ENCODE measurements at places on chromosomes 12 and 14. TPM values are rescaled to one million over a fixed set of nuclear protein-coding genes. Genes with fewer than 3 reads are reported as not detected.

GRCh38 chr12:46382408-46382963 is 9.9 kb upstream of the SLC38A2 start:
- H3K36me3 ChIP-seq = no peaks in the 10 kb centered on the region
- H3K4me1 ChIP-seq = peaks cover 35% of the 10 kb centered on the region
- H3K27ac ChIP-seq = peak overlapping the region; percentile 98
- no peak for DNase-seq

GRCh38 chr12:132247718-132248452 is 81.5 kb downstream of the GALNT9 start:
- peaks cover 1% of the 10 kb centered on the region for H3K27me3 ChIP-seq
- no peak for DNase-seq
- no peak overlapping the region for H3K4me3 ChIP-seq
- no peaks in the 10 kb centered on the region for H3K4me1 ChIP-seq
- H3K27ac ChIP-seq = no peak overlapping the region

- H3K4me1 ChIP-seq = peaks cover 25% of the 10 kb centered on the region
- DNase-seq = peak; percentile 82
- H3K4me3 ChIP-seq = no peak overlapping the region
- peak overlapping the region; percentile 25 for H3K27ac ChIP-seq
Observed at GRCh38 chr12:53071591-53072551, 7.3 kb downstream of the SPRYD3 start.

DNA sequence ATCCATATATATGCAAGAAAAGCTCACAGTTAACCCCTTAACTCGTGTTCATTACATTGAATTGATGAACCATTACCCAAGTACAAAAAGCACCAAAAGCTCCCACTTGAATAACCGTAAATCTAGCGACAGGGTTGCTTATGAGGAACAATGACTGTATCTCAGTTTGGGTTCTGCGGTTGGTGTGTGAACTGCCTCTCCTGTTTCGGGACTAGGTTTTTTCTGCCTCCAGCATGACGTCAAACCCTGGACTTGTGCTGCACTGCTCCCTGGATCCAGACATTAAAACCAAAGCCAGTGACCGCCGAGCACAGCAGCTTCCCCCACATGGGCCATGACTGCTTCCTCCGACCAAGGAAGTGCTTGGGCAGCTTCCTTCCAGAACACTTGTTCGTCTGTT is 77.7 kb downstream of the SETD3 start:
- peaks cover 2% of the 10 kb centered on the region for H3K4me1 ChIP-seq
- no peak overlapping the region for H3K27ac ChIP-seq
- H3K36me3 ChIP-seq = peaks cover 76% of the 10 kb centered on the region
- no peak overlapping the region for H3K4me3 ChIP-seq

GRCh38 chr12:6916426-6917200 is 2.2 kb downstream of the ENO2 start:
- H3K4me3 ChIP-seq = no peak overlapping the region
- no peak overlapping the region for H3K27ac ChIP-seq
- no peak for DNase-seq
- H3K27me3 ChIP-seq = peaks cover 20% of the 10 kb centered on the region
- H3K4me1 ChIP-seq = no peaks in the 10 kb centered on the region

DNA sequence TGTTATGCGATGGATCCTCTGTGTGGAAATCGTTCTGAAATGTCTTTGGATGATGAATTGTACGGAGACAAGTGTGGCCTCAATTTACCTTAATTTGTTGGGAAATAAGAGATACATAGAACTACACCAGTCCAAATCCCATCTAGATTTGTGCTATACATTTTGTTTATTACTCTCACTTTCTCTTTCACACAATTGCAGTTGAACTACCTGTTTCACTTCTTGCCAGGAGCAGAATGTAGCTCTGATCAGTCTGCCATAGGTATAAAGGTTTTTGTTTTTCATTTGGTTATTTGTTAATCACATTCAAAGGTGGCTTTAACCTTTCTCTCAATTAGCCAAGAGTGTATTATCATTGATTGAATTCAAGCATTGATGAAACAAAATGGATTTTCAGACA is 268.2 kb downstream of the SNAPC1 start:
- H3K4me3 ChIP-seq = no peak overlapping the region
- H3K4me1 ChIP-seq = no peaks in the 10 kb centered on the region
- H3K36me3 ChIP-seq = no peaks in the 10 kb centered on the region
- no peak overlapping the region for H3K27ac ChIP-seq
- H3K27me3 ChIP-seq = no peaks in the 10 kb centered on the region
- no peak for DNase-seq

DNA sequence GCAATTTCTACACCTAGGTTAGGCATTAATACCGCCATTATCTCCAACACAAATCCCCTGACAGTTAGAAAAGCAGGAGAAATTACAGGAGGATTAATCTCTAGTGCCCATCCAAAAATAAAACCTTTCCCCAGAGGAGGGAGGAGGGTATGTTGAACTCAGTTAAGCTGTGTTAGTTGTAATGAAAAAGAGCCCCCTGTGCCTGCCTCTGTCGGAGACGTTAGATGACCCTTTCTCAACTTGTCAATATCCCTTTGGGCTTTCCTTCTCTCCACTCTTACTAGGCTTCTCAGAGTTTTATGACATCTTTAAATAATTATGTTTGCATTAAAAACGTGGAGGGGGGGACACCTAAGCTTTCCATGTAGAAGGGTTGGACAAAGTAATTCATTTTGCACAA is 278.2 kb downstream of the PDZRN4 start:
- no peaks in the 10 kb centered on the region for H3K4me1 ChIP-seq
- H3K36me3 ChIP-seq = no peaks in the 10 kb centered on the region
- H3K27ac ChIP-seq = no peak overlapping the region
- DNase-seq = no peak

- H3K4me1 ChIP-seq = peaks cover 24% of the 10 kb centered on the region
- DNase-seq = no peak
- no peaks in the 10 kb centered on the region for H3K27me3 ChIP-seq
Observed at GRCh38 chr12:121781484-121781997, 11.9 kb downstream of the RHOF start.

DNA sequence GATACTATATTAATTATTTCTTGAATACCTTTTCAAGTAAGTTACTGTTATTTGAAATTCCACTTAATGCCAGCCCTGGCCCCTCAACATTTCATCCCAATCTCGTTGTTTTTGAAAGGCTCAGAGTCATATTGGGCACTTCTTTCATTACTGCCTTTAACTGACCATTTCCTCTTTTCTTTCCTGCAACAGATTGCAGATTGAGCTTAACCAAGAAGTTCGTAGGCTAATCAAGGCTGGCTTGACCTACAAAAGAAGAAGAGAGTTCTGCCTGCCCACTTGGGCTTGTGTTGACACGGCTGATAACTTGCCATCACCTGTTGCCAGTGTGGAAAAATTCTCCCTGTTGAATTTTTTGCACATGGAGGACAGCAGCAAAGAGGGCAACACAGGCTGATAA is 91.0 kb downstream of the FLRT2 start:
- H3K4me1 ChIP-seq = no peaks in the 10 kb centered on the region
- H3K27ac ChIP-seq = no peak overlapping the region
- H3K27me3 ChIP-seq = no peaks in the 10 kb centered on the region
- H3K36me3 ChIP-seq = peaks cover 12% of the 10 kb centered on the region

- no peak for DNase-seq
- H3K36me3 ChIP-seq = no peaks in the 10 kb centered on the region
- no peaks in the 10 kb centered on the region for H3K4me1 ChIP-seq
- peak overlapping the region; percentile 69 for H3K4me3 ChIP-seq
- no peak overlapping the region for H3K27ac ChIP-seq
Observed at GRCh38 chr12:94148739-94149118, 352 bp downstream of the PLXNC1 start.

DNA sequence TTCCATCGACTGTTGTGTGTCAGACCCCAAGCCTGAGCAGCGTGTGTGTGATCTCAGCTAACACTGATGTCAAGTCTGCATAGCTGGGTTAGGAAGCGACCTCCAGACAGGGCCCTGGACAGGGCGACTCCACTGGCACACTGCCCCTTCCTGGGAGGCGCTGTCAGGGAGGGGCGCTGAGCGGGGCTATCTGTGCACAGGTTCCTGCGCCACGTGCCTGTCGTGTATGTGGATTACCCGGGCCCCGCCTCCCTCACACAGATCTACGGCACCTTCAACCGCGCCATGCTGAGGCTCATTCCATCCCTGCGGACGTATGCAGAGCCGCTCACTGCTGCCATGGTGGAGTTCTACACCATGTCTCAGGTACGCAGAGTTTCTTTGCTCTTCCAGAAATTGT is 53.9 kb downstream of the DYNC1H1 start:
- no peaks in the 10 kb centered on the region for H3K4me1 ChIP-seq
- no peak for DNase-seq
- no peak overlapping the region for H3K27ac ChIP-seq
- peaks cover 100% of the 10 kb centered on the region for H3K36me3 ChIP-seq
- H3K4me3 ChIP-seq = no peak overlapping the region

DNA sequence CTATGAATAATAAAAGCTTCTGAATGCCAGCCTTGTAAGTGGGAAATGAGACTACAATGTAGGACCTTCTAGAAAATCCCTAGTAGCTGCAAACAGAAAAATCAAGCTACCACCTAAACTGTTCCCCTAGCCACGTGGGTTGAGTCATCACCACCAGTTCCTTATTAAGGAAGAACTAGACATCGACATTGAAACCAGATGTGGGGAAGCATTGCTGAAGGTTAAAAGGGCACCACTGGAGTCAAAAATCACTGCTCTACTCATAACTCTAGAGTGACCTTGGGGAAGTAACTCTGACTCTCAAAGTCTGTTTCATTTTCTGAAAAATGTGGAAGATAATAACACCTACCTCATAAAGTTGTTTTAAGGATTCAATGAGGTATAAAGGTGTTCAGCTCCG is 9.4 kb upstream of the CNIH1 start:
- H3K36me3 ChIP-seq = no peaks in the 10 kb centered on the region
- no peak overlapping the region for H3K4me3 ChIP-seq
- H3K4me1 ChIP-seq = no peaks in the 10 kb centered on the region

DNA sequence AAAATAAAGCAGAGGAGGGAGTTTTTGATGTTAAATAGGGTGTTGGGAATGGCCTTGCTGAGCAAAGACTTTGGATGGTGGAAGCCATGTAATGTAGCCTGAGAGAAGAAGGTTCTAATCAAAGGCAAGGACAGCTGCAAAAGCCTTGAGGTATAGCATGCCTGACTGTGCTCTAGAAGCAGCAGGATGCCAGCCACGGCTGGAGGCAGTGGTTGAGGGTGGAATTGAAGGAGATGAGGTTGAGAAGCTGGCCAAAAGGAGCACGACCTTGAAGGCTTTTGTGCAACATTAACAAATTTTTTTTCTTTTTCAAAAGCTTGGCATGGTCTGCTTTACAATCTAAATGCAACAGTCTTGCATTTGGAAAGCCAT is 42.3 kb upstream of the CSRP2 start:
- no peak overlapping the region for H3K27ac ChIP-seq
- DNase-seq = no peak
- H3K36me3 ChIP-seq = no peaks in the 10 kb centered on the region
- H3K4me1 ChIP-seq = no peaks in the 10 kb centered on the region
- H3K27me3 ChIP-seq = no peaks in the 10 kb centered on the region
- no peak overlapping the region for H3K4me3 ChIP-seq

DNA sequence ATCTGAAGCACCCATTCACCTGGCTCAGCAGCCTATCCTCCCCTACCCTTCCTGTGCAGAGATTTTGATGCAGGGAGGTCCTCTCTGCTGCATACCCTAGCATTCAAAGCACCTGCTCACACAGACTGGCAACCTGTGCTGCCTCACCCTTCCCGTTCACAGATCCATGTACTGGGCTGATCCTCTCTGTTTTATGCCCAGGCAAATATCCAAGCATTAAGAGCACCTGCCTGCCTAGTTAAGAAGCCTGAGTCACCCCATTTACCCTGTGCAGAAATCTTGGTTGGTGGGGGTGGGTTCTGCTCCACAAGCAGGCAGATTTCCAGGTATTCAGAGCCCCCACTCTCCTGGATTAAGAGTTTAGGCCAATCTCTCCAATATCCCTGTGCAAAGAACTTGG is 8.4 kb downstream of the TAS2R13 start:
- no peak overlapping the region for H3K27ac ChIP-seq
- H3K4me1 ChIP-seq = no peaks in the 10 kb centered on the region
- H3K36me3 ChIP-seq = no peaks in the 10 kb centered on the region

DNA sequence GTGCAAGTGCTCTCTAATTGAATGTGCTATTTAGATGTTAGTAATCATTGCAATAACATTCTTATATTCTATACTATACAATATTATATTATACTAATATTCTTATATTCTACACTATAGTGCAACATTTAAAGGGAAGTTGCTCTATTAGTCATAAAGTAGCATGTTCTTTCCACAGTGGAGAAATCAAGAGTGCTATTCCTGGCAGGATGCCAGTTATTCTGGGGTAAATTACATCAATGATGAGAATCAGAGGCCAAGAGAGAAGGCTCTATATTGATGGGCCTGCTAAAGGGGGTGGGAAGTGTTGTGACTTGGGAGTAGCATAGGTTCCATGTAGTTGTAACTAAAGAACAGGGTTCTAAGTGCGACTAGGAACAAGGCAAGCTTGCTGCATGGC is 121.5 kb downstream of the SLC15A5 start:
- no peaks in the 10 kb centered on the region for H3K27me3 ChIP-seq
- DNase-seq = no peak
- no peaks in the 10 kb centered on the region for H3K4me1 ChIP-seq
- H3K36me3 ChIP-seq = no peaks in the 10 kb centered on the region

The TAS2R13 gene
- not detected for polyA plus RNA-seq

The FKBP4 gene
- polyA plus RNA-seq = 86.2 TPM

The USP44 gene
- polyA plus RNA-seq = 0.14 TPM

The TBC1D30 gene
- polyA plus RNA-seq = 0.43 TPM

The DUSP6 gene
- 5.0 TPM for polyA plus RNA-seq

The MYF6 gene
- polyA plus RNA-seq = 1,026 TPM

The KITLG gene
- 3.1 TPM for polyA plus RNA-seq

The AJUBA gene
- polyA plus RNA-seq = 0.77 TPM

The GPD1 gene
- 17.4 TPM for polyA plus RNA-seq

The ACOT6 gene
- polyA plus RNA-seq = not detected

The OR4M1 gene
- polyA plus RNA-seq = not detected

The GPR137C gene
- 0.40 TPM for polyA plus RNA-seq

The SELPLG gene
- 0.62 TPM for polyA plus RNA-seq

The GRIP1 gene
- 0.45 TPM for polyA plus RNA-seq

The BHLHE41 gene
- 9.2 TPM for polyA plus RNA-seq

Measured in psoas muscle (tissue), 8 donors.